ENCODE measurements at places on chromosomes 11 and 22.

GRCh38 chr11:18046116-18046777 is at the start of gene TPH1:
TPH1 (minus strand) TSS chr11:18046269; CDS start chr11:18040762, 5,507 bp downstream.
- DNase-seq = peak; percentile 23

- no peak for DNase-seq
Observed at GRCh38 chr11:2306877-2307500, 5.2 kb downstream of the TSPAN32 start.

GRCh38 chr11:129610125-129610524 is 205.5 kb upstream of the TMEM45B start:
- DNase-seq = no peak

GRCh38 chr22:41946629-41947423 is at the start of gene CENPM:
CENPM (minus strand) TSS chr22:41947152; CDS start chr22:41947076, 76 bp downstream.
- DNase-seq = peak; percentile 91

Measured in psoas muscle (tissue), 8 donors.